CD4-positive, alpha-beta T cell treated with Interleukin-21 for 1 hour (primary cell): ENCODE measurements at places on chromosomes 5 and 9.

DNA sequence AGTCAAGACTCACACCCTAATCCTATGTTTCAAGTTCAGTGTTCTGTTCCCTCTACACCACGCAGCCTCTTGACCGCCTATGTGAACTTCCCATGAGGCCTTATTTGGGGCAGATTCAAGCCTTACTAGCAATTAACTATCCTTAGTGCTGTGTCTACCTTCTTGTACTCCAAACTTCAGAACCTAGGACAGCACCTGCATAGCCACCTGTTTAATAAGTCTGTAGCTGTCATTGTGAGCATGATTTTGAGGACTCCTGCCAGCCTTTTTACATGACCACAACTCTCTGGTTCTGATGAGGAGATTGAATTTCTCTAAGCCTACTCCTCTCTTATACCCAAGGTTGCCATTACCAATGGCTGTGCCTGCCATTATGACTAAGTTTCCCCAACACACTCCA lies 50.8 kb upstream of the PCSK1 start:
- DNase-seq, result peak; percentile 2

GRCh38 chr5:43570450-43571158 lies 13.7 kb upstream of the PAIP1 start:
- no peak for DNase-seq

GRCh38 chr9:35280399-35280798 lies 118.6 kb downstream of the UNC13B start:
- DNase-seq, result no peak

DNA sequence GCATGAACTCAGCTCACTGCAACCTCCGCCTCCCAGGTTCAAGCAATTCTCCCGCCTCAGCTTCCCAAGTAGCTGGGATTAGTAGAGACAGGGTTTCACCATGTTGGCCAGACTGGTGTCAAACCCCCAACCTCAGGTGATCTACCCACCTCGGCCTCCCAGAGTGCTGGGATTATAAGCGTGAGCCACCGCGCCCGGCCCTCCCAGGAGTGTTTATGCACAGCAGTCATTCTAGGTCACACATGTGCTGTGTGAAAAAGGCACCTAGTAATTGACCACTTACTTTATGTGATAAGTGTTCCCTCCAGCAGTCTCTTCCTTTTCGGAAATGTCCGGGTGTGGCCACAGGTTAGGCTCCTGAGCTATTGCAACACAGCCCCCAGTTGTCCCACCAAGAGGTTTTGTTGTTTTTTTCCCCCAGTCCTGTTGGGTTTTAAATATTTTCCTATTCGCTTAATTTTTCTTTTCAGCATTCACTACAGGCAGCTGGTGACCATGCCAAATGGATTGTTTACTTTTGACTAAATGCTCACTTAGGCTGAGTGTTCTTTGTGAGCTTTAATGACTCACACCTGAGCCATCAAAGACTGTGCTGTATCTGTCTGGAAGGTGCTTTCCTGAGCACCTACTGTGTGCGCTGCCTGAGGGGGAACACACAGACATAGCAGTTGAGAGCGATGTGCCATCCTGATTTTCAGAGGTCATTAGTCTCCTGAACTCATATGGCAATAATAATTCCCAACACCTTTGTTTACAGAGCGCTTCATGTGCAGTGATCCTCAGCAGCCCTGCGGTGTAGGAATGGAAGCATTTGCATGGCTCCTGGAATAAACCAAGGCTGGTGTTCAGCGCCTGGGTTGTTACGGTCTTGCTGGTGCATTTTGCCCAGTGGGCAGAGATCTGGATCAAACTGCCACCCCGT lies 94.3 kb downstream of the MVB12B start:
- no peak for DNase-seq

DNA sequence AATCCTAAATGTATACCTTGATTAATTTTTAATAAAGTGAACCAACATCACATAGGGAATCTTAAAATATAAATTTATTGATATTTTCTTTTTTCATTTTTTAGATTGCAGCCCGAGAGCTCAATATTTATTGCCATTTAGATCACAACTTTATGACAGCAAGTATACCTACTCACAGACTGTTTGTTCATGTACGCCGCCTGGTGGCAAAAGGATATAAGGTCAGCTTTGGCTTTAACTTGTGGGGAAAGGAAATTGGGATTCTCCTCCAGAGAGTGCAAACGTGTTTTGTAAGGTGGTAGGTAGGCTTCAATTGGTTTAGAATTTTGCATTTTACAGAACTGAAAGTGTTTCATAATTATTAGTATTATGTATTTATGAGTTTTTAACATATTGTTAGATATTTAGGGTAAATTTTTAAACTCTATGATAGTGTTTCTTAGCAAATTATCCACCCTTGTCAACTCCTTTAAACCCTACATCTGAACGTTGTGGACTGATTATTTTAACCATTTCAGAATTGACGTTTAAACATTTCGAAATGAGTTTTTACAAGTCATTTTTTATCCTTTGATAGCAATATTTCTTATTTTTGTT lies 17.5 kb upstream of the DHFR start:
- peak; percentile 67 for DNase-seq

- no peak for DNase-seq
Measured at GRCh38 chr9:106879439-106879882, 16.5 kb downstream of the ZNF462 start.

- DNase-seq, result no peak
Measured at GRCh38 chr5:22908129-22908528, 55.0 kb upstream of the CDH12 start.

DNA sequence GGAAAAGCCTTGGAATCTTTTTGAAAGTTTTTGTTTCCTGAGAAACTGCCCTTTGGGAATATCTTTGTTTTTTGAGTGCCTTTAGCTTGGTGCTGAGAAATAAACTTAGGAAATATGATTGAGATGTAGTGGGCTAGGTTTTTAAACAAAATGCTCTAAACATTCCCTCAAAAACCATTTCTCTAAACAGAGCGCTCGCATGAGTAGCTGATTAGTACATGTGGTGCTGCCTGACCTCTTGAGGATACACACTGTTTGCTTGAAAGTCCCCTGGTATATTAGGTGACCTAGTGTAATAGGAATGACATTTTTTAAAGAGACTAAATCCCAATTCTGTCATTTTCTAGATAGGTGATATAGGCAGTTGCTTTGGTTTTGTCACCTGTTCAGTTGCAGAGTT lies 132.3 kb downstream of the ADAMTSL1 start:
- DNase-seq, result no peak

- no peak for DNase-seq
Measured at GRCh38 chr9:109108318-109108717, 11.4 kb downstream of the TMEM245 start.

DNA sequence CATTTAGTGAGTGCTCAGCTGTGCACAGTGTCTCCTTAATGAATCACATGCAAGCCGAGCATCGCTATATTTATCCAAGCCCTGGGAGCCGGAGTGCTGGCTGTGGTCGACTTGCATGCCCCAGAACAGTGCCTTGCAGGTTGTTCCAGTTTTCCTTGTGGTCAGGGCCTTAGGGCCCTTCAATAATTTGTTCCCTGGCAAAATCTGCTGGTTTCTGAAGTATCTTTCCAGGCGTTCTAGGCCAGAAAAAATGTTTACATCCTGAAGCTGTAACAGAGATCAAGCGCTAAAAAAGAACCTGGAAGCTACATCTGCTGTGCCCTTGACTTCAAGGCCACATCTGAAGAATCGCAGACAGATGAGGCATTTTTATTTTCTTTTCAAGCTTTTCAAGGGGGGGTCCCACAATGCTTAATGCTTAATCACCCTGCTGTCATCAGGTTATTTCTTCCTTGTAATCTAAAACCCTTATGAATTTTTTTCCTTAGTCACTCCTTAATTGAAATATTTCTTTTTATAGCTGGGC lies 105.8 kb downstream of the DOCK2 start:
- no peak for DNase-seq

DNA sequence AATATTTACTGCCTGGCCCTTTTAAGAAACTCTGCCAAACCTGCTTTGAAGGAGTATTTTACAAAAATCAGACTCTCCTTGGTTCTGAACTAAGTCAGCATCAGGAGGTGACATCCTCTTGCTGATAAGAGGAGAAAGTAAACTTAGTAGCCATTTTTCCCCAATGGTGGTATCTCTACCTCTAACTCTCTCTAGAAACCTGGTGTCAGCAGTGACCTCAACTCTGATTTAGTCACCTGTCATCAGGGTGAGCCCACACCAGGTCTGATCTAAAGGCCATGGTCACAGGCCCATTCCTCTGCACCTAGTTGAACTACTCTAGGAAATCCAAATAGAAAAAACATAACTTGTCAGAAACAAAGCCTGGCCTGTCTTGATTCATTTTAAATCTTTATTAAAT lies 4.2 kb downstream of the CARNMT1 start:
- peak; percentile 6 for DNase-seq

DNA sequence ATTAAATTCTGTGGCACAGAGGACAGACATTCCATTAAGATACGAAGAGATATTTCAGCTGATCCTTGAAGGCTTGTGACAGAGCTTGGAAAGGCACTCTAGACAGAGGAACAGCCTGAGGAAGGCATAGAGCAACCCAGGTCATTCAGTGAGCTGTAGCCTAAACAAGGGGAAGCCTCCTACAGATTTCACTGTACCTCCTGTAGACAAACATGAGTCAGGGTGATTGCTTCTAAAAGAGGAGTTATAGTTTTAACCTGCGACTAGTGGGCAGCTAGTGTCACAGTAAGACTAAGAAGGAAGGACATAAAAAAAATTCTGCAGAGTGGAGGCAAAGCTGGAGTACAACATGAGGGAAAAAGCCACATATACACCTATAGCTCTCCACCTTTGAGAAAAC lies 43.5 kb upstream of the ANKDD1B start:
- no peak for DNase-seq

DNA sequence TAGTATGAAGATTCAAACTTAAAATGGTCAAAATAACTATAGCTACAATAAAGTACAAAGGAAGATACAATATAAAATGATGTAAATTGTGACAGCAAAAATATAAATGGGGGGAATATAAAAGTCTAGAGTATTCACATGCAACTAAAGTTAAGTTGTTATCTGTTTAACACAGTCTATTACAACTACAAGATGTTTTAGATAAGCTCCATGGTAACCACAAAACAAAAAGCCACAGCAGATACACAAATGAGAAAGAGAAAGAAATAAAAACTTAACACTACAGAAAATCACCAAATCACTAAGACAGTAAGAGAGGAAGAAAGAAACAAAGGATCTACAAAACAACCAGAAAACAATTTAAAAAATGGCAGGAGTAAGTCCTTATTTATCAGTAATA lies 17.0 kb upstream of the SH3TC2 start:
- peak; percentile 37 for DNase-seq

- no peak for DNase-seq
Measured at GRCh38 chr5:7625740-7626139, 225.2 kb downstream of the CFAP90 start.

GRCh38 chr5:130687085-130687733 lies 477.8 kb downstream of the HINT1 start:
- no peak for DNase-seq

- DNase-seq, result no peak
Measured at GRCh38 chr5:124303366-124303765, 443.1 kb downstream of the ZNF608 start.

- no peak for DNase-seq
Measured at GRCh38 chr9:84804951-84805694, 135.6 kb downstream of the NTRK2 start.

- DNase-seq, result no peak
Measured at GRCh38 chr9:91004992-91005391, 203.4 kb downstream of the SYK start.

DNA sequence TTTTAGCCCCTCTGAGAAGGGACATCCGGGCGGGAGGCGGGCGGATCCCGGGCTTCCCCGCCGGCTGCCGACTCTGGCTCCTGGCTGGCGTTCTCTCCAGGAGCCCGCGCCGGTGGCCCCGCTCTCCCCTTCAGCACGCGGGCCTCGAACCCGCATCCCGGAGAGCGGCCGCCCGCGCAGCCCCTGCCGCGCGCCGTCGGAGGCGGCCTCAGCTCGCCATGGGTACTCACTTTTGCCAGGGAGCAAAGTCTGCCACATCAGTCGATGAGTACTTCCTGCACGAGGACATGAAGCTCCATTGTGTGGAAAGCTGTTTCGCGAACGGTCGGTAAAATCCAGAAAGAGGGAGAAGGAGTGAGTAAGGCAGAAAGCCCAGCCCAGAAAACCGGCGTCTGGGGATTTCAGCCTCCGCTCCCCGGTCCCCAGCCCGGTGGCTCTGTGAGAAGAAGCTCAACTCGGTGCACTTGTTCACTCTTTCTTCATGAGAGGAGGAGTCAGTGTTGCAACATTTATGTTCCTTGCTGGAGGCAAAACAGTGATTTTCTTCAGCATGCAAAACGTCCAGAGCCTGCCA lies at the start of gene PRLR:
TSS of gene PRLR (minus strand) at position 450 of the 574 bp plus-strand sequence. CDS start 140,867 bp downstream, outside the sequence.
- no peak for DNase-seq

GRCh38 chr5:33205727-33206410 lies 234.9 kb upstream of the TARS1 start:
- no peak for DNase-seq

GRCh38 chr5:122310889-122311288 lies 1.1 kb upstream of the SNCAIP start:
- DNase-seq, result no peak

- DNase-seq, result no peak
Measured at GRCh38 chr5:24606971-24607370, 37.8 kb downstream of the CDH10 start.

DNA sequence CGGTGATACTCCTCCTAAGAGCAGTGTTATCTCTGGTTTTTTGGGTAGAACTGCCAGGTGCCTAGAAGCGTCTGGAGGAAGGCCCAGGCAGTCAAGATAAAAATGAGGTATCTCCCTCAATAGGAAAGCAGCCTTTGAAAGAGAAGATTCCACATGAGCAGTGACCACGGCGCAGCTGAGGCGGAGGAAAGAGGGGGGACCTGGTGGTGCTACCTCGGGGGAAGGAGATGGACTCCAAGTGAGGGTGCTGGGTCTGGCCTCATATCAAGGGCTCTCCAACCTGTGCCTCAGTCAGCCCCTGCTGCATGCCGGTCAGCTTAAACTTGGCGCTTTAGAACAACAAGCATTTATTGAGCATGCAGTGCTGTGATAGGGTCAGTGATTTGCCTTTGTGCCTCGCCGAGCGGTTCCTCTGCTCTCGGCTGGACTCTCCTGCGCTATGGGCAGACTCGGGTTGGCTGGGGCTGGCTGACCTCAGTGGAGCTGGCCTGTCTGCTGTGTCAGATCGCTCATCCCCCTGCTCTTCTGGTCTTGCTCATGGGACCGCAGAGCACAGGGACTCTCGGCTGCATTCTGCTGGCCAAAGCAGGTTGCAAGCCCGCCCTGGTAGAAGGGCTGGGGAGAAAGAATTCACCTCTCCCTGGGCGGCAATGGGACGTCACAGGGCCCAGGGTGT lies 121.1 kb upstream of the IRX4 start:
- DNase-seq, result no peak

- no peak for DNase-seq
Measured at GRCh38 chr5:108858959-108859358, 111.3 kb downstream of the FER start.
